Lung microvascular endothelial cell (primary cell): ENCODE measurements at places on chromosomes 6 and 20. TPM values are rescaled to one million over a fixed set of nuclear protein-coding genes. Genes with fewer than 3 reads are reported as not detected.

The KCNK15 gene
- total RNA-seq, result not detected in 2 replicates

The USP49 gene
- 1.3 and 1.4 TPM in 2 replicates for total RNA-seq

The OOEP gene
- under 0.01 TPM in 1 of 2 replicates, not detected in the other for total RNA-seq

The TNFRSF6B gene
- 3.2 and 12.6 TPM in 2 replicates for total RNA-seq

The CAP2 gene
- 0.40 and 0.87 TPM in 2 replicates for total RNA-seq

The ZDHHC14 gene
- total RNA-seq, result 16.1 and 56.0 TPM in 2 replicates

The SNTA1 gene
- total RNA-seq, result 5.4 TPM in 2 replicates

The LY6G6D gene
- total RNA-seq, result not detected in 2 replicates

DNA sequence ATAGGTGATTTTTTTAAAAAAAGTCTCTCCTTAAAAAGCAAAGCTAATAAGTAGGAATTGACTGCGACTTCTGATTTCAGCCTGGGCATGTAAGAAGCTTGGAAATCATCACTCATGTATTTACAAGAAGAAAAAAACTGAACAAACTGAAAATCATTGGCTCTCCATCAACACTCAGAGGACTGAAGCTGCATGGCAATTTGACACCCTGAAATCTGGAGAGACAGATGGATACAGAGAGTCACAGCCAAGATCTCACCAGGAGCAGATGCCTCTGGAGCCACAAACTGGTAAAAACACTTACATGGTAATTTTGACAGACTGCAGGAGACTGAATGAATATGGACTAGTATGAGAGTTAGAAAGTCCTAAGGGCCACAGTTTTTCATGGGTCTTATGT, 191.2 kb upstream of the TCF21 start:
- DNase-seq, result no peak

GRCh38 chr20:1775117-1775516, 117.5 kb upstream of the SIRPG start:
- DNase-seq, result no peak

GRCh38 chr6:40896696-40897095, 142.3 kb downstream of the UNC5CL start:
- no peak for DNase-seq

GRCh38 chr6:82095091-82095490, 152.5 kb downstream of the IBTK start:
- no peak for DNase-seq

- no peak for DNase-seq
Measured at GRCh38 chr20:15836634-15837033, 736.6 kb downstream of the KIF16B start.

GRCh38 chr20:47054945-47055344, 160.3 kb downstream of the EYA2 start:
- DNase-seq, result no peak

DNA sequence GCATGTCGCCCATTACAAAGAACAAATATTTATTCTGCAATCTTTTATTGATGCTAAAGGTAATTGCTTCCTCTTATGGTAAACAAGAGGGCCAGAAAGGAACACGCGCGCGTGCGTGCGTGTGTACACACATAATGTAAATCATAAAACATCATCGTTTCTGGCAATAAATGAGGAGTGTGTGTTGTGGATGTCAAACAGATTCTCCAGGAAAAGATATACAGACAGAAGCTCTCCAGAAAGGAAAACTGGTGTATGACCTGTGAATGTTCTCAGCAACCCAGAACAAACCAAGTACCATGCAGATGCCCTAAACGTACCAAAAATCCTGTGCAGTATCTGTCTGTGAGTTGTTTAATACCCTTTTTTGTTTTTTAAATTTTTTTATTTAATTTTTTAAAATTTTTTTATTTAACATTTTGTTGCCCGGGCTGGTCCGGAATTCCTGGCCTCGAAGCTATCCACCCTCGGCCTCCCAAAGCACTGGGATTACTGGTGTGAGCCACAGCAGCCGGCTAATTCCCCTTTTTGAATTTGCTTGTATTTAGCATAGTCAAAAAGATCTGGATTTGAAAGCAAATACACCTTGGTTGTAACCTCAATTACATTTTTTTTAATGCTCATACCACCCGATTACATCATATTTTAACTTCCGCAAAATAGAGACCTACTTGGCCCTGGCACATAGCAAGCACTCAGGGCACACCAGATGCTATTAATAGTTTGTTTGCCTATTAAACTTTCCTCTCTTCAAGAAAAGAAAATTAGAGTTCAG, 909 bp upstream of the NUDT3 start:
- DNase-seq, result no peak

GRCh38 chr6:85674604-85675003, 31.9 kb upstream of the SYNCRIP start:
- DNase-seq, result no peak

GRCh38 chr6:74492587-74492986, 713.3 kb downstream of the COL12A1 start:
- DNase-seq, result no peak

GRCh38 chr20:33663161-33664084, 1.3 kb downstream of the C20orf144 start:
- peak; percentile 35 for DNase-seq

DNA sequence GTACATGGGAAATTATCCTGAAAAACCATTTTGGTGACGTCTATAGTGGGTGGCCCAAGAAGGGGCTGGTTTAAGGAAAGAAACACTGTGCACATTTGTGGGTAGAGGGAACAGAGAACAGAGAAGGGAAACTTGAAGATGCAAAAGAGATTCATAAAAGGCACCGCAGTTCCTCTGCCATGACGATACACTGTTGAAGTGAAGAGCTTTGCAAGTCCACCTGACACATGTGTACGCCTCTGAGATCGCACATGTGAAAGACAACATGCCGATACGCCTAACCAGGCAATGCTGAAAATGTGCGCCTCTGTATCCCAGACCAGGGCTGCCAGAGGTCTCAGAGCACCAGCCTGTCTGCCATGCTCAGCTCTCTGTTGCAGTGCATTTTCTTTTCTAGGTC, 180.9 kb downstream of the KIF16B start:
- DNase-seq, result no peak

- DNase-seq, result no peak
Measured at GRCh38 chr6:41811095-41811494, 23.6 kb downstream of the TOMM6 start.

DNA sequence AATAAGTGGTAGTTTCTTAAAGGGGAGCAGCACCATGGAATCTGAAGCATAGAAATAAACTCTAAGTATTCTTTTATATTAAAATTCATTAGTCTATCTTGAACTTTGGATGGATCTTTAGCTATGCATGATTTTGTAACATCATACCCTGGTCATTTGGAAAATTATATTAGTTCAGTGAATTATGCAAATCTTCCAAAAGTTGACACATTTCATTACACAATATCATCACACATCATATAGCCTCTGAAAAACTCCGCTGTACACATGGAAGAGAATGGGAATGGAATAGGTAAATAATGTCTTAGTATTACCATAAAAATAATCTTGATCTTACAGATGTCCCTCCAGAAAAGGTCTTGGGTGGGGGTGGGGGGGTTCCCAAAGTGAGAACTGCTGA, 96.1 kb downstream of the ATXN1 start:
- no peak for DNase-seq

DNA sequence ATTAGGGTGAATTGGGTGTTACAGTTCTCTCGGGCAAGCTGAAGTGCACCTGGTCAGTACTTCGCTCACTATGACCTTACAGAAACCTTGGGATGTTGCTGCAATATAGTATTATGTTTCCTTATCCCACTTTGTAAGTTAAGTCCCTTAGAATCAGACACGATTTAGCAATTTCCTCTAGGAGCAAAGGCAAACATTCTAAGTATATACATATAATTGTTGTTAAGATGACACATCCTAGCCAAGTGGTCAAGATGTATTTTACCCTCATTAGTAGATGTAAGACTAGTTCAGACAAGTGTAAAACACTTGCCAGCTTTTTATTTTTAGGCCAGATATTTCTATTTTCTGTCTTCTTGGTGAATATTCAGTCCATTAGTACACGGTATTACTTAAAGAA, 31.1 kb upstream of the RGS17 start:
- DNase-seq, result peak; percentile 17

DNA sequence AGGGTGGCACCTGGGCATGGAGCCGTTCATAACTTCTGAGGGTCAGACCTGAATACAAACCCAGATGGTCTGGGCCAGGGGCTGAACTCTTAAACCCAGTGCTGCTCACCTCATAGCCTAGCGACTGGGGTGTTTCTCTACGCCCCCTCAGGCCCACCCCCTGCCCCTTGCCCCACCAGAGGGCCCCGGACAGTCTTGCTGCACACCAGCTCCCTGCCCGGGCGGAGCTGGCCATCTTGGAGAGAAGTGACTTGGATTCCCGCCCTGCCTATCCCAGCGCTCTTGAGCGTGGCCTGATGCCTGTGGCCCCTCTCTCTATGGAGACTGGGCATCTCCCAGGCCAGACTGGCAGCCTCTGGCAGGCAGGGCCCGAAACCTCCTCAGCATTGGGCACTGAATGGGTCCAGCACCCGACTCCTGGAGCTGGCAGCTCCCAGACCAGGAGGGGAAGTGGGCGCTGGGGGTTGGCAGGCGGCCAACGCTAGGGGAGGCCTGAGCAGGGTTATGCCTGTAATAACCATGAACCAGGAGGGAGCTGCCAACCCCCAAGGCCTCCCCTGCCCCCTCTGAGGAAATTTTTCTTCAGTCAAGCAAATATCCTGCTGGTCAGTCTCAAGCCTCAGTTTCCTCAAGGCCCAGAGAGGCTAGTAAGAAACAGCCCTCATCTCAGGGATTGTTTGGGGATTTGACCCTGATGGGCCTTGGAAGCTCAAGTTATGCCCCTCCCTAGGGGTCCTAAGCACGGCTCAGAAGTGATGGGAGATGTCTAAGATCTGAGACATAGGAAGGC, 169.5 kb downstream of the VEGFA start:
- DNase-seq, result no peak

- no peak for DNase-seq
Measured at GRCh38 chr6:105746509-105746908, 339.6 kb upstream of the PRDM1 start.

GRCh38 chr20:49448917-49449316, 33.6 kb downstream of the KCNB1 start:
- no peak for DNase-seq

GRCh38 chr6:87155842-87156815, 764 bp downstream of the ZNF292 start:
- peak; percentile 54 for DNase-seq

GRCh38 chr20:15655295-15655874, 917.9 kb downstream of the KIF16B start:
- no peak for DNase-seq

DNA sequence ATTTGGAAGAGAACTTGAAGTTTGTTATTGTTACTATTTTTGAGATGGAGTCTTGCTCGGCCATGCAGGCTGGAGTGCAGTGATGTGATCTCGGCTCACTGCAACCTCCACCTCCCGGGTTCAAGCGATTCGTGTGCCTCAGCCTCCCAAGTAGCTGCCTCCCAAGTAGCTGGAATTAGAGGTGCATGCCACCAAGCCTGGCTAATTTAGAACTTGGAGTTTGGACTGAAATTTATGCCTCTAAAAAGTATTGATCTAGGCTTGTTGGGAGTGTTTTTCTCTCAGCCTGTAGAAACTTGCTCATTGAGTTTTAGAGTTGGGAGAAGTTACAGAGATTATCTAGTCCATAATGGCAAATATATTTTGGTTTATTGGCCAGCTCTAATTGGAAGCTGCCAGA, 4.1 kb downstream of the ITCH start:
- DNase-seq, result no peak

GRCh38 chr6:54722328-54722727, 124.2 kb upstream of the FAM83B start:
- no peak for DNase-seq

- DNase-seq, result no peak
Measured at GRCh38 chr6:56649782-56650181, 7.1 kb upstream of the DST start.

GRCh38 chr6:36318690-36319435, 17.8 kb downstream of the BNIP5 start:
- no peak for DNase-seq

GRCh38 chr20:56956534-56956933, 309.9 kb downstream of the BMP7 start:
- DNase-seq, result no peak

- DNase-seq, result no peak
Measured at GRCh38 chr6:36598326-36598725, 4.2 kb downstream of the SRSF3 start.

DNA sequence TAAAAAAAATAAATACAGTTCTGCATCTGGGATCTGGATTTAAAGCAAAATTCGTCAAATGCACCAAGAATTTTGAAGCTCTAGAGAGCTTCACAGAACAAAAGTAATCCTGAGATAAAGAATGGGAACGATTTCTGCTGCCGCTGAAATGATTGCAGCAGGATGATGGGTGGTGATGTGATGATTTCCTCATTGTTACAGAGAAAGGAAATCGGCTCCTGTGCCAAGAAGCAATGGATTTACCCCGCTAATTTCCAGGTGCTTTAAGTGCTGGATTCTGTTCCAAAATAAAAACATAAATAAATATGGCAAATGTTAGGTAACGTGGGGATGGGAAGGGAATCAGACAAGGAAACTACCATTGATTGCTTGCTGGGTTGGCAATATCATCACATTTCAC, 1067.9 kb upstream of the MAP3K7 start:
- DNase-seq, result no peak

DNA sequence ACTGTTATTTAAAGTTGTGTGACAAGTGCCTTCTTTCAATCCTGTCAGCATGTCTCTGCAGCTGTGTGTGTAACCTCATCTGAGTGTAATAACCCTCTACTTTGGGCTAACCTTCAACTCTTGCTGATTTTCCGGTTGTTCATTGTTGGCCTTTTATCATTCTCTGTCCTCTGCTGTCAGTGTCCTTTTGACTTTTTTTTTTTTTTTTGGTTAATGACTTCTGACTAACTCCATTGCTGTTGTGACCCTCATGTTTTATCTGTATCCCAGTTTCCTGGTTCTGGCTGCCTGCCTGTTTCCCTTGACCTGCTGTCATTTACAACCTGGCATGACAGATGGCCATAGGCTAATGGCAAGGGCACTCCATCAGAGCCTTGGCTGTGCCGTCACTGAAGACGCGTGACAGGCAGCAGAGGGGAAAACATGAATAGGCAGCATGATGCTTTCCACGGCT, 145.7 kb upstream of the MAN1A1 start:
- DNase-seq, result no peak

DNA sequence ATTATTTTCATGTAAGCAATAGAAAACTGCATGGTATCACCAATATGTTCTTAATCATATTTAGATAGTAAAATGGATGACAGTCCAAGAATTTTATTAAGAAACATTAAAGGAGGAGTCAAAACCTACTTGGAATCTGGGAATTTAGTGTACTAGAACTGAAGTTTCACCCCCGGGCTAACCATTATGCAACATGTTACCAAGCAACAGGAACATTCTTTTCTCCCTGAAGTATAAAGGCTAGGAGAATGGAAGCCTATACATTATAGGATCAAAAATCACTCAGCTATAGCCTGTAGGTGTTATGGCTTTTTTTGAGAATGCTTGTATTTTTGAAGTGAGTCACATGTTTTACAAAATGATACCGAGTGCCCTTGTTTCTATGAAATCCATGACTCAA, 538.3 kb downstream of the GRIK2 start:
- no peak for DNase-seq

GRCh38 chr6:135651964-135652755, 154.6 kb upstream of the AHI1 start:
- DNase-seq, result no peak
